Large intestine (tissue), 12 donors: ENCODE measurements at places on chromosomes 11 and 22.

DNA sequence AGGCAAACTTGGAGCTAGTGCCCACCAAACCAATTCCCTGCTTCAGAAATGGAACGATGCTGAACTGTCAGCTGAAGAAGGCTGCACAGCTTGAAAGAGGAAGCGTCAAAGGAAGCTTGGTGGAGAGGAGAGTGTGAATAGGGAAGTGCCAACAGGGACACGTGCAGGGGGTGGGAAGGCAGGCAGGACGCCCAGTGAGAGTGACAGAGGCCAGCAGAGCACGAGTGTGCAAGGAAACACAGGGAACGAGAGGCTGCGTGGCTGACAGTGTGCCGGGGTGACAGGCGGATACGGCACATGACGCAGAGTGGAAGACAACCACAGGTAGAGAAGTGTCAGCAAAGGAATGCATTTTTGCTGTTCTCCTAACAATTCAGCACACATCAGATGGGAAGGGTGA, 196.4 kb downstream of the LARGE1 start:
- DNase-seq, result no peak

- DNase-seq, result no peak
Observed at GRCh38 chr22:41184679-41185078, 20.4 kb upstream of the L3MBTL2 start.

DNA sequence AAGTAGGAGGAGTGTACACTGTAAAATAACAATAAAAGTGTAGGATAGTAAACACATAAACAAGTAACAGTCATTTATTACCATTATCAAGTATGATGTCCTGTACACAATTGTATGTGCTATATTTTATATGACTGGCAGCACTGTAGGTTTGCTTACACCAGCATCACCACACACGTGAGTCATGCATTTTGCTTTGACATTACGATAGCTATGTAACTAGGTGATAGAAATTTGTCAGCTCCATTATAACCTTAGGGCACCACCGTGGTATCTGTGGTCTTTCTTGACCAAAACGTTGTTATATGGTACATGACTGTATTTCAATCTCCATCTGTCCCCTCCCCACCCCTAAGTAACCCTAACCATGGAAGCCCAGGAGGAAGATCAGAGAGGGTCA, 1.1 kb downstream of the DNAL4 start:
- DNase-seq, result no peak

DNA sequence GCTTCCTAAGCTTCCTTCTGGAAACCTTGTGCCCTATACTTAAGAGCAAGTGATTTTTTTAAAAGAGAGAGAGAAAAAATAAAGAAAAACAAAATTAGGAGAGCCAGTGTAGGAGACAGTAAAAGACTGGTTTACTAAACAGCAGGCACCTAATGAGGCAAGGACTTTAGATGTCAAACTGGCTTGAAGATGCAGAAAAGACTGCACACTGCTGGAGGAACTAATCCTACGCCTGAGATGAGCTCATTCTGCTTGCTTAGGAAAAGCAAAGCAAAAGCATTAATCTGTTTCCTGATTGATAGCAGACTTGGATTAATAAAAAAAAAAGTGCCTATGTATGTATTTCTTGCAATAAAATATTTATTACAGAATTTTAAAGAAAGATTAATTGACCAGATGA, 113.6 kb upstream of the SEZ6L start:
- no peak for DNase-seq

DNA sequence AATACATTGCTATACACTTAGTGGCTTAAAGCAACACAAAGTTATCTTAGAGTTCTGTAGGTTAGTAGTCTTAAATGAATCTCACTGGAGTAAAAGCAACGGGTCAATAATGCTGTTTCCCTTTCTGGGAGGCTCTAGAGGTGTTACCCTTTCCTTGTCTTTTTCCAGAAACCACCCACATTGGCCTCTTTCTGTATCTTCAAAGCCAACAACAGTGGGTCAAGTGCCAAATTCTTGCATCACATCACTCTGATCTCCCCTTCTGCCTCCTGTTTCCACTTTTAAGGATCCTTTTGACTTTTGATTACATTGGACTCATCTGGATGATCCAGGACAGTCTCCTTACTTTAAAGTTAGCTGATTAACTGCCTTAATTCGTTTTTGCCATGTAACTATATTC, 93.6 kb downstream of the DDX10 start:
- DNase-seq, result no peak

DNA sequence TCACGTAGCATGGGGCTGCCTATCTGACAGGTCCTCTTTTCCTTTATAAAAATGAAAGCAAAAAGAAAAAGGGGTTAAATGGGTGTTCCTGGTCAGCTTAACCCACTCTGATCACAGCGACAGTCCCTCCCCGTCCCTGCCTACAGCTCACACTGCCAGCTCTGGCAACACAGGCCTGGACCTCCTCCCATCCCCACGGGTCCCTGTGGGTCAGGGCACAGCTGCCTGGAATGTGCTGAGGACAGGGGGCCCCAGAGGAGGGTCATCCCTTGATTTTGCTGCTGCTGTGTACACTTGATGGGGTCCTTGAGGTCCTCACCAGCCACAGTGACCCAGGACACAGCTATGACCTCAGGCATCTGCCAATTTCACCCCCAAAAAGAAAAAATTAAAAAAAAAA, 29.6 kb upstream of the CYP2D6 start:
- no peak for DNase-seq

DNA sequence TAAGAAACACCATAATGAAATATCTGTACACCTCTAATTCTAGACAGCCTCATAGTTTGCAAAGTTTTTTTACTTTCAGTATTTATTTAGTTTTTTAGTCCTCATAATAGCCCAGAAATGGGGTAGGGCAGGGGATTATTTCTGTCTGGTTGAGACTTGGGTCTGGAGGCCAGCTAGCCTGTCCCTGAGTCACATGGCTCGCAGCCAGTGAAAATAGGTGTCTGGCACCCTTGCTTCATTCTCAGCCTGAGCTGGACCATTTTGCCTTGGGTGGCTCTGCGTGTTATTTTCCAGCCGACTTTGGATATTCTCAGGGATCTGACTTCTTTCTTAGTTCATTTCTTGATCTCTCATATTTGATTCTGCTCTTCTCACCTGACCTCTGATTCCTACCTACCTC, 123.9 kb upstream of the NARS2 start:
- DNase-seq, result no peak

- DNase-seq, result peak; percentile 20
Observed at GRCh38 chr11:86978756-86979608, 23.8 kb upstream of the FZD4 start.

GRCh38 chr22:49360746-49361145, 466.9 kb downstream of the BRD1 start:
- no peak for DNase-seq

DNA sequence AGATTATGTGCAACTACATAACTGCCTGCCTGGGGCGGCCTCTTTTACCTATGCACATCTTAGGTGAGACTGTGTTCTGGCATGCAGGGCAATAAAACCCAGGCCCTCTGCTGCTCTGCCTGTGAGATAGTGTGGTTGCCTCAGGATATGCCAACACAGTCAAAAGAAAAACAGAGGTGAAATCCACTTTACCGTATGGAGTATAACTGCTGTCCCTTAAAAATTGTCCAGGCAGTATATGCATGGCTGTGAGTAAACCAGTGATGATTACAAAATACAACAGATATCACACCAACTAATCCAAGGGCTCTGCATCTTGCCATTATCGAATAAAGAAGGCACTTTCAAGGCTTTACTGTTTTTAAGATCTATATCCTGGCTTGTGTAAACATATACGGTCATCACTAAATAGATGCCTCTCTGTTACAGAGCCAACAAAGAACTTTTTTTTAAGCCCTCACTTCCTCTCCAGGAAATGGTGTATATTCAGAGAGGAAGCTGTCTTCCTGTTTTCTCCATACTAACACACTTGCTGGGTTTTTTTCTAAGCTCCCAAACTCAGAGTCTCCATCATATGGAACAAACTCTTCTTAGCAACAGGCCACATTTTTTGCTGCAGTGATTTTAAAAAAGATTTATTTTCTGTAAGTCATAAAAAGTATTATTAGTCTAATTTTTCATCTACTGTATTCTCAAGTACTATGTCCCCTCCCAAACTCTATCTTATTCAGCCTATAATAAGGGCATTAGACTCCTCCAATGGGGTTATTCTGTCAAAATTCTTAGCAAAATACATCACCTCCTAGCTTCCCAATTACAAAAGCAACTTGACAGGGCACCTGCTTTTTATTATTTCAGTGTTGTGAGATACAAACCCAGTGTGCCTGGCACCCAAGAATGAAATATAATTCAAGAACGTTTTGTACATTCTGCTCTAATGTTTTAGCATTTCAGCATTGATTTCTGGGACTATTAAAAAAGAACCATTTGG, 135.2 kb downstream of the MAML2 start:
- DNase-seq, result peak; percentile 76

DNA sequence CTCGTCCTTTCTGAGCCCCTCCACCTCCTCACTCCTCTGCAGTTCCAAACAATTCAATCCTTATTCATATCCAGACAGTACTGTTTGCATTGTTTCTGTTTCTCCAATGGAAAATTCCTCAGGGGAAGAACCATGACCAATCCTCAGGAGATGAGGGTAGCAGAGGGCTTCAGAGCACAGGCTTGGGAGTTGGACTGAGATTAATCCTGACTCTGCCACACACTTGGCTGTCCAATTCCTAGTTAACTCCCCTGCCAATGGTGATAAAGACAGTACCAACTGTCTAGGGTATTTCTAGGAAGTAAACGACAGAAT, 58.0 kb downstream of the MICAL3 start:
- DNase-seq, result no peak

DNA sequence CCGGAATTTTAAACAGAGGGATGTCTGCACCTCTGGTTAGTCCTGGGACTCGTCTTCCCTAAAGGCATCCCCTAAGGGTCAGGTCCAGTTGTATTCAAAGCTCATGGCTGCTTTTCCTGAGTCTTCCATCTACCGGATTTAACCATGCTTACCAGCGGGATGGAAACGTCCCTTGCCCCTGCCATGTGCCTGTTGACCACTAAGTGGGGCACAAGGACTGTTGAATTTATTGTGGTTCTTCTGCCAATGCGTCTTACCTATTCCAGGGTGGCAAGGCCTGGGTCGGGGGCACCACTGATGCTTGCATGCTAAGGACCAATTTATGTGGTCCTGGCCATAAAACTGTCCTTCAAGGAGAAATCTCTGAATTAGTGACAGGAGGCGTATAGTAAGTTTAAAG, 25.6 kb downstream of the ANKRD42 start:
- DNase-seq, result no peak

DNA sequence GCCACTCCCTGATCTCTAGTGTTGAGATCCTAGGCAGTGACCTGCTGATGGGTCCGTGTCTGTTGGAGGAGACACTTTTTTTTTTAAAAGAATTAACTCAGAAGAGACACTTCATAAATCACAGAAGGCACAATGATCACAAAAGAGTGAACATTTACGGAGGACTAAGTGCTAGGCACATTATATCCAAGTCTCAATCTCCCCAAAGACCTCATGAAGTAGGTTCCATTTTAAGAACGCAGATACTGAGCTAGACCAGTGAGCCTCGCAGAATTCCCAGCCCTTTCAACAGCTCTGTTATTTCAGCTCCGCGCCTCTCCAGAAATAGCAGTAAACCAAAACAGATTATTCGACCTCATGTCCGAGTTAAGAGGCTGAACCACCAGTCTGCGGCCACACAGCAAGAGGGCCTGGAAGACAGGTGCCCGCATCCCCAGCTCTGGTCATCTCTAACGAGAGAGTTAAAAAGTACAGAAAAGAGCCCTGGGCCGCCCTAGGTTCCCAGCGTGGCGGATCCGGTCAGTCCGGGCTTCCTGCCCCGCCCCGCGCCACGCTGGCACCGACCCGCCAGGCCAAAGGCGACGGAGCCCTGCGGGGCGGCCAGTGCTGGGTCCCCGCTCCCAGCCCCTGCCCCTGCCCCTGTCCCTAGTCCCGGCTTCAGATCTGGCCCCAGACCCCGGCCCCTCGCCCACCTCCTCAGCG, 612 bp downstream of the XBP1 start:
- DNase-seq, result peak; percentile 70

- DNase-seq, result no peak
Observed at GRCh38 chr22:29541845-29542244, 11.7 kb downstream of the THOC5 start.

GRCh38 chr11:123227763-123228495, 32.9 kb upstream of the CLMP start:
- no peak for DNase-seq

DNA sequence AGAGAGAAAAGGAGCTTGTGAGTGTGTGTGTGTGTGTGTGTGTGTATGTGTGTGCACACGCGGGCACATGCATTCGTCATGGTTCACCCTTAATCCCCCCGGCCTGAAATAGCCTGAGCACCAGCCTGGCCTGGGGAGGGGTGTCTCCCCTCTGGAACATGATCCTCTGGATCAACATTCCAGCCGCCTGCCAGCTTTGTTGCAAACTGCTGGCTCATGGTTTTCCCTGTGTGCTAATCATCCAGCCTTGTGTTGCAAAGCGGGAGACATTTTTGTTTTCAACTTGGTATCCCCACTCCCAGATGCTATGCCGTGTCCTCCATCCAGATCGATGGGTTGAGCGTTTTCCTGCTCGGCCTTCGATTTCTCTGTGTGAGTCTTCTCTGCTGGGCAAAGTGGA, 94.3 kb downstream of the FEZ1 start:
- DNase-seq, result no peak

DNA sequence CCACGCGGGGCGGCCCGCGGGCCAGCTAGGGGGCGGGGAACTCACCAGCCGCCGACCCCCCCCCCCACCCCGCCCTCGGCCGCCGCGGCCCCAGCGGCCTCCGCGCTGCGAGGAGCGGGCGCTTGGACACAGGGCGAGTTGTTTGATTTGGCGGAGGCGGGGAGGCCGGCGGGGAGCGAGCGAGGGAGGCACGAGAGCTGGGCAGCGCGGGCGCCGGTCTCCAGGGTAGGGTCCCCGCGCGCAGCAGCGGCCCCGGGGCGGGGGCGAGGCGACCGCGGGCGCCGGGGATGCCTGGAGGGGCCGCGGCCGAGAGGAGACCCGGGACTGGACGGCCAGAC, 64.4 kb downstream of the NAV2 start:
- peak; percentile 40 for DNase-seq

DNA sequence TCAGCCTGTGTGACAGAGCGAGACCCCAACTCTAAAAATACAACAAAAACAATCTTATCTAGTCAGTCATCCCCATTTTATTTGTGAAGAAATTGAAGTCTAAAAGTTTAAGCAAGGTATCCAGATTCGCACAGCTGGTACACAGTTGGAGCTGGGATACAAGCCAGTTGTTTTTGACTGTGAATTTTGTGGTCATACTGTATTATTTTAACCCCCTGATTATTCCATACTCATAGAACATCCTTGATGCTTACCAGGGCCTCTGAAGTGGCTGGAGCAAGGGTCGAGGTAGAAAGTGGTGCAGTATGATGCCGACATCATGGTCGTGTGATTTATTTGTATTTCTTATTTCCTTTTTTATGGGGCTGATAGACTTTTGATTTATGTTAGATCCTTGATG, 50.0 kb downstream of the BID start:
- no peak for DNase-seq
